OCI-LY7 (cell line): ENCODE measurements at places on chromosomes 13 and 19.

- no peak for DNase-seq
Observed at GRCh38 chr19:14764401-14764800, 14.0 kb downstream of the ADGRE2 start.

DNA sequence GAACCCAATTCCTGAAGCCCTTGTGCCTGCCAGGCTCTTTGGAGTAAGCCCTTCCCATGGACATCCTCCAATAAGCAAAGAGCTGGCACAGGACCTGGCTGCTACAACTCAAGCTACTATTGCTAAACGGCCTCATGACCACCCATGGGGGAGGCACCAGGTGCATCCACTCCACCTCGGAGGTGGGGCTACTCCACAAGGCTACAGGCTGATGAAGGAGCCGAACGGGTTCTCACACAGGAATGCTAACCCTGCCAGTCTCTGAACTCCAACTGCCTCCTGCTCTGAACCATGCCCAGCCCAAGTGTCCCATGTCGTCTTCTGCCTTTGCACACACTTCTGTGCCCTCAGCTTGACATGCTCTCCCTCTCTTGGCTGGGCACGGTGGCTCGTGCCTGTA is 10.0 kb downstream of the SYMPK start:
- no peak for DNase-seq

GRCh38 chr13:90919153-90919552 is 428.3 kb upstream of the MIR17HG start:
- no peak for DNase-seq

DNA sequence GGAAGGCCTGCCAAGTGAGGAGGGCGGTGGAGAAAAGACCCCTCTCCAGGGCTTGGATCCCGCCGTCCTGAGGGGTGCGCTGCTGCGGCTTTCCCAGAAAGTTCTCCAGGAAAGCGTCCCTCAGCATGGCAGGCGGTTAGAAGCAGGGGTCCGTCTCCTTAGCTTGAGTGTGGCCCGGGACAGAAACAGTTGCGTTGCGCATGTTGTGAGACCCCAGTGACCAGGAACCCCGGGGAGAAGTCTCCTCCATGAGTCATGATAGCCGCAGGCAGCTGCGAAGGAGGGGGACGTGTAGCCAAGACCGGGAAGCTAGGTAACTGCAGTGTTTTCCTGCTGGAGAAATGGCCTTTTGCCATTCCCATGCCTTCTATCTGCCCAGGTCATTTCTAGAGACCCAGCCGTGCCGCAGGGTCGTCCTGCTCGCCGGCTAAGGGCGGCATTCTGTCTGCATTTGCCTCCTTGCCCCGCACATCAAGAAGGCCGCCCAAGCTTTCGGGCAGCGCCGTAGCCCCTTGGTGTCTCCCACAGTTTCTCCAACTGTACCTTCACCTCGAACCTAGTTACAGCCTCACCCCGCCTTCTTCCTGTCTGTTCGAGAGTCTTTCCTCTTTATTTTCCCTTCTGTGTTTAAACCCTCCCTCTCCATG is 64.3 kb downstream of the TM9SF2 start:
- no peak for DNase-seq

- DNase-seq, result no peak
Observed at GRCh38 chr19:2451138-2451537, 5.6 kb downstream of the LMNB2 start.

DNA sequence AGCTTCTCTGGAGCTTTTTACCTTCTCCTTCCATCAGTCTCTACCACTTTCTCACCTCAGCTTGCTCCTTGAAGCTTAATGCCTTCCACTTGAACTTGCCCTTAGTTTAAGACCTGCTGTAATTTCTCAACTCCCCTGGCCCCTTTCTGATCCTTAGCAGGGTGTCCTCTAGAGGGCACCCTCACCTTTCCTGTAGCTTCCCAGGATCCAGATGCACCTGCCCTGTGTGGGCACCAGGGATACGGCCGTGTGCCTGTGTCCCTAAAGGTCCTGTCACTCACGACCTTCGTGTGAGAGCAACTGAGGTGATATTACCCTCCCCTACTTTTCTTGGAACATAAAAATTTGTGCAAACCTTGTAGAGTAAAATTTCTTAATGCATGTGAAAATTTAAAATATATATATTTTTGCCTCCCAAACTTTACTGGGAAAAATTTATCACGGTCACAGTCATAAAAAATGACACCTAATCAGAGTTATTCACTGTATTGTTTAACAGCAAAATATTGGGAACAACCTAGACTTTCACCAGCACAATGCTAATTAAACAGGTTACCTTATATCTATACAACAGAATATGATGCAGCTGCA is 46.4 kb downstream of the PSG3 start:
- DNase-seq, result peak; percentile 24
